EH (cell line): ENCODE measurements at places on chromosomes 4 and X.

GRCh38 chr4:1200425-1201035 lies 28.1 kb upstream of the SPON2 start:
- peak; percentile 93 for DNase-seq

DNA sequence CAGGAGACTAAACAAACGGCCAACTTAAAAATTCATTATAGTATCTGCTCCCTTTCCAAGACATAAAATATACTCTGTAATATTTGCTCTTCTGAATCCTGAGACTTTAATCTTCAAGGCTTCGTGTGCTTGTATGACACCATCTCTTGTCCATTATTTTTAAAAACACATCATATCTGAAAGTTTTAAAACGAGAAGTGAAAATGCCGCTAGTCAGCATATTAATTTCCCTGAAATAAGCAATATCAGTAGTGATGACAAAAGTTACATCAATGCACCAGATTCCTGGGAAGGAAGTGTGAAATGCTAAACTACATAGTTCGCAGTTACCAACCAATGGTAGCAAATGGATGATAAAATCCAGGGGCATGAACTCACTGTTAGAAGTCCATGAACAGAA lies 66.8 kb upstream of the EXOC1L start:
- DNase-seq = no peak

DNA sequence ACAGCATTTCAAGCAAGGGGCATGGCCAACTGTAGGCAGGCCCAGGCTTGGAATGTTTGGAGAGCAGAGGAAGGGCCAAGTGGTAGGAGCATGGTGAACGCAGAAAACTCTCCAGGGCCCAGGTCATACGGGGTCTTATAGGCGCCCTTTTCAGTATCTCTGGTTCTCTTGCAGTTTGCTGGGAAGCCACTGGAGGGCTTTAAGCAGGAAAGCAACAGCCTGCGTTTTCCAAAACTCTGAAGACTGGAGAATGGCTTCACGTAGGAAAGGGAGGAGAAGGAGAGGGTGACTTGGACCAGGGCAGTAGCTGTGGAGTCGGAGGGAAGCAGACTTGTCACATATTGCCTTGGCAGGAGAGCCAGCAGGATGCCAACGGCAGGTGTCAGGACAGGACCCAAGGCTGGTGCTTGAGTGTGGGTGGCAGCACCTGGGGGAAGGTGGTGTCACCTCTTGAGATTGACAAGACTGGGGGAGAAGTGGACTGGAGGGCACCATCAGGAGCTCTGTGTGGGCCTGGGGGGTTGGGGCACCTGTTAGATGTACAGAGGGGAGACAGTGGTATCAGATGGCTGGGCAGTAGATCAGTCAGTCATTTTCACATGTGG lies 21.9 kb downstream of the TKTL1 start:
- peak; percentile 36 for DNase-seq

- DNase-seq = no peak
Observed at GRCh38 chrX:6095469-6095868, 133.2 kb downstream of the NLGN4X start.

GRCh38 chrX:9905288-9905687 lies 61.9 kb upstream of the CLDN34 start:
- peak; percentile 48 for DNase-seq

DNA sequence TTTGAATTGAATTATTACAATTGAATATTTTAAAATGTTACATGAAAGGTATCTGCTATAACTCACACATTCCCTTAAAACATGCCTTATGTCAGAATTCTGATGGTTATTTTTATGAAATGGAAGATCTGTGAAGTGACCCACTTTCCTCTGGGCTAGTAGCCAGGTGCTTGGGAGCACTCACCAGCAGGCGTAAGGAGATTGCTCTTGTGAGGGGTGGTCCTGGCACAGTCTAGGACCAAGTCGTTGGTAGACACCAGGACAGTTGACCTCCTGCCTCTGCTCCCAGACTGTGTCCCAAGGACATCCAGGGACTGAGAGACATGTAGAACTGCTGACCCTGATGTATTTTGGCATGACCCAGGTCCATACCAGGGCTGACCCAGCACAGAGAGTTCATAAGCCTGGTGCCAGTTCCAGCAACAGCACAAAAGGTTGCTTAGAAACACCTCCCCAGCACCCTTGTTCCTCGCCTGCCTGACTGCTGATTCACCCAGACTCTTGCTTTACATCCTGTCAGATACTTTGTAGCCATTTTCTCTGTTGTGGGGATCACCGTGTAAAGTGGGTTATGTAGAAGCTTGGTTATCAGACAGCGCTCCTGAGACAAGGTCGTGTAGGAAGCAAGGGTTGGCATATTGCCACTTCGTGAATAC lies 48.5 kb downstream of the NELFA start:
- DNase-seq = peak; percentile 41

GRCh38 chr4:3414421-3415279 lies 27.1 kb upstream of the HGFAC start:
- DNase-seq = no peak

DNA sequence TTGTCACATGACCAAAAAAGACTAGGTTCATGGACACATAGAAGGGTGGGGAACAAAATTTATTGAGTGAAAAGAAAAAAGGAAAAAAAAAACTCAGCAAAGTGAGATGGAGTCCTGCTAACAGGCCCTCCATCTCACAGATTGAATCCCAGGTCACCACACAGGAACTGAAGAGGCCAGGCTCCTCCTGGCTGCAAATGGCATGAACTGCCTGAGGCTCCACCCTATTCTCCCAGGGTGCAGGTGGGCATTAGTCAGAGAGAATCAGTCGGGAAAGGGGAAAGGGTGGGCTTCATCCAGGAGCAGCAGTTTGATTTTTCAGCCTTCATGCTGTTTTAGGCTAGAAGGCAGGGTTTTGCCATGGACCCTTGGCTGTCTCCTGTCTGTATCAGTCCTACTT lies 128.5 kb upstream of the GRID2 start:
- no peak for DNase-seq

DNA sequence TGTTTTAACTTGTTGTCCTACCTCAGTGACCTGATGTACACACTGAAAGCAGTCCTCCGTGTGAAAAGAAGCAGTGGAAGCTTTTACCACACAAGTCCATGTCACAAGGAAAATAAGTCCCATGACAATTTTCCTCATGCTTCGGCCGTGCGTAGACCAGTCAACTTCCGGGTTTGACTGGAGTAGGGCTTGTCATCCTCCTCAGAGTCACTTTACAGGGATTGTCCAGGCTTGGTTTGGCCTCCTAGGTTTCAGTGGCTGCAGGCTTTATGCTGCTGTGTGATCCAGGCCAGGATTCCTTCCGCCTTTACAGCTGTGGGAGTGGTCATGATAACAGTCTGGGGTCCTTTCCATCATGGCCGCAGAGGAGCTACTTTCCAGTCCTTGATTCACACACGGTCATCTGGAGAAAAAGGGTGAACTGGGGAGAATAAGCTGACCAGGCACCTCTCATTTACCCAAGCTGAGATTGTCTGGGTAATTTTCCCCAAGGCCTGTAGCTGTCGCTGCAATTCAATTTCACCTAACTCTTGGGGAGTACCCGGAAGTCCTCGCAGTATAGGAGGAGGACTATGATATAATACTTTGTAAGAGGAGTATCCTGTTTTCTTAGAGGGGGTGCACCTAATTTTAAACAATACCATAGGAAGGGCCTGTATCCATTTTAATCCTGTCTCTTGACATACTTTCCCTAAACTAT lies 206.1 kb upstream of the KLF8 start:
- no peak for DNase-seq

GRCh38 chr4:94849901-94850300 lies 92.1 kb downstream of the BMPR1B start:
- DNase-seq = no peak
